Fibroblast of skin of back (primary cell): ENCODE measurements at places on chromosomes 7 and 10.

- no peak for DNase-seq
Observed at GRCh38 chr7:45015313-45015712, 15.3 kb downstream of the CCM2 start.

DNA sequence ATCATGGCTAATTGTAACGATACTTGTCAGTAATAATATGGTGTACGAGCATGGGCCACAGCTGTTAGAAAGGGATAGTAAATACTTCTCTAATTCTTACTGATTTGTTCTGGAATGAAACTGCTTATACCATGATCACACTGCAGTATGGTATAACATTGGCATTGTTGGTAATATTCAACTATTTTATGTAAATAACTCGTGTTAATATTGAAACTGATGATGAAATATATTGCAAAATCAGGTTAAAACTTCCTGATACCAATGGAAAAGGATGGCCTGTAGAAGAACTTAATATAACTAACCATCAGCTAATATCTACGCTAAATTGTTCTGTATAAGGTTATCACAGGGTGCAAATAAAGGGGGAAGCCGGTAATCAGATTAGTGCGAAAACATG is 10.3 kb downstream of the OR2A14 start:
- DNase-seq, result no peak

- DNase-seq, result no peak
Observed at GRCh38 chr7:49273897-49274296, 349.6 kb downstream of the CDC14C start.

- DNase-seq, result peak; percentile 66
Observed at GRCh38 chr10:34102237-34102673, 712.8 kb downstream of the PARD3 start.

- DNase-seq, result no peak
Observed at GRCh38 chr7:84914598-84914997, 272.3 kb downstream of the SEMA3D start.

GRCh38 chr7:92824901-92825480 is 11.4 kb downstream of the CDK6 start:
- DNase-seq, result no peak

- peak; percentile 32 for DNase-seq
Observed at GRCh38 chr7:66304536-66304935, 99.4 kb downstream of the TPST1 start.

GRCh38 chr10:90197766-90198165 is 496.4 kb downstream of the KIF20B start:
- DNase-seq, result peak; percentile 59

DNA sequence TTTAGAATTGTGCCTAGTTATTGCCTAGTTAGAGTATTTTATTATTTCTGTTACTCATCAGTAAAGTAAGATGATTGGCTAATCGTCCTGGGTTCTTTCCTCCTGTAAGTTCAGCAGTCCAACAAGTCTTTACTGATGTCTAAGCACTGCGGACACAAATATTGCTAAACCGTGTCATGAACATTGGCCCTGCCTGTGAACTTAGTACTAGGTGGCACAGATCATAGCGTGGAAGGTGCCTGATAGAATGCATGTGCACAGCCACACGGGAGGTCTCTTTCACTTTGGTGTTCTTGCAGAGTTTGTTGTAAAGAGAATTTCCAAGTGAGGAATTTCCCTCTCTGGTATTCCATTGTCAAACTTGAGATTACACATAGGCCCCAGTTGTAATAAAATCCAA is 38.0 kb downstream of the RBM33 start:
- DNase-seq, result no peak

- peak; percentile 52 for DNase-seq
Observed at GRCh38 chr7:115635376-115635775, 395.2 kb downstream of the TFEC start.

DNA sequence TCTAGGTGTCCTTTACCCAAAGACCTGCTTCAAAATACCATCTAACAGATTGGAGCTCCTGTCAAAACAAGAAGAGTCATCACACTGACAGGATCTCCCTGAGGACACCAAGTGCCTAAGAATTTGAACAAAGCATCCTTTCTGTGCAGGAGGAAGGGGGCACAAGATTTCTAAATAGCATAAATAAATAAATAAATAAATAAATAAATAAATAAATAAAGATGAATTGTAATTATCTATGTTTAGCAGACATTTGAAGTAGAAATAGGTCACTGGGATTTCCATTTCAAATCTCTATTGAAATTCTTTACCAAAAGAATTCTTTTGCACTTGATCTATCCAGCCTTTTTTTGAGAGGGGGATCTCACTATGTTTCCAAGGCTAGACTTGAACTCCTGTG is 65.3 kb downstream of the NPSR1 start:
- no peak for DNase-seq

GRCh38 chr10:128109707-128110106 is 16.5 kb downstream of the MKI67 start:
- DNase-seq, result no peak

- DNase-seq, result no peak
Observed at GRCh38 chr7:42928754-42929153, 3.2 kb downstream of the PSMA2 start.

DNA sequence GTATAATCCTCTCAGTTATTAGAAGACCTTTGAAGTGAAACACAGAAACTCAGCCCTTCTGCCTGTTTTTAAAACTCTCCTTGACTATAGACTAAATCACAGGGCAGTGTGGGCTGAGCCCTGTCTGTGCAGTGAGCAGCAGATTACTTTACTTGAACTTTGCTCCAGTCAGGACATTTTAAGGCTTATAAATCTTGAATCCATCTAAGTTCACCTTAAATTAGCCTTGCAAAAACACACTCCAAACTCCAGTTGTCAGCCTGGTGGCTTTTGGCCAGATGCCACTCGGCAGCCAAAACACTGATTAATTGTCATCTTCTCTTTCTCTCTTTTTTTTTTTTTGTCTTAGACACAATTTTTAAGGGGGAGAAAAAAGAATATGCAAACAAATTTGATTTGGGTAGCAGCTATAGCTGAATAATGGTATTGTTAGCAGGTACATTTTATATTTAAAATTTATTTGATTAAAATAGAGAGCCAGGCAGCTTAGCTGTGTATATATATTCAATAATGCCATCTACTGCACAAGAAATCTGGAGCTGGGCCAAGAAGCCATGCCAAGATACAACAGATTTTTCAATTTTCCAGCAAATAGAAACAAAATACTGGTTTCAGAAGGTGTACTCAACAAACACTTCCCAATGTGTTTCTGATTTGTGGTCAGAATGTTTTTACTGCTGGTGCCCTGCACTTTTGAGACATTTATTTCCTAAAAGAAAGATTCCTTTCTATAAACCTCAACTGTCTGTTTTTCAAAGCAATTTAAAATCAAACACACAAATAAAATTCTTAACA is 247.7 kb downstream of the TFEC start:
- peak; percentile 9 for DNase-seq
